ENCODE measurements at places on chromosomes 7 and 10.

GRCh38 chr7:152145853-152146466 lies 120.5 kb downstream of the GALNT11 start:
- DNase-seq, result peak; percentile 42

DNA sequence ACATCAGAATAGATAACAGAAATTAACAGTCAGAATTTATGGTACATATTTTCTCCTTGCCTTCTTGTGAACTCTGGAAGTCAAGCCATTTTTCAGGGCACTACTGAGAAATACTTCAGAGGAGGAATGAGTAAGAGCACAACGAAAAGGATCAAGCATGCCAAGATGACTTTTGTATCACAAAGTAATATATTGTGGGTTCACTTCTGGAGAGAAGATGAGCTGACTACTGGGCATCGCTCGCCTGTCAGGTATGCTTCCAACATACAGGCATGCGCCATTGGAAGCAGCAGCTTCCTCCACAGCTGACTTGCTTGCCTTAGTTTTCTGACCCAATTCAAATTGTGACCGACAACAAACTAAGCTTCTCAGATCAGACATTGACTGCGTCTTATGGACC lies 137.3 kb downstream of the VTI1A start:
- no peak for DNase-seq

- DNase-seq, result peak; percentile 61
Measured at GRCh38 chr7:604884-605531, 85.4 kb upstream of the PDGFA start.

DNA sequence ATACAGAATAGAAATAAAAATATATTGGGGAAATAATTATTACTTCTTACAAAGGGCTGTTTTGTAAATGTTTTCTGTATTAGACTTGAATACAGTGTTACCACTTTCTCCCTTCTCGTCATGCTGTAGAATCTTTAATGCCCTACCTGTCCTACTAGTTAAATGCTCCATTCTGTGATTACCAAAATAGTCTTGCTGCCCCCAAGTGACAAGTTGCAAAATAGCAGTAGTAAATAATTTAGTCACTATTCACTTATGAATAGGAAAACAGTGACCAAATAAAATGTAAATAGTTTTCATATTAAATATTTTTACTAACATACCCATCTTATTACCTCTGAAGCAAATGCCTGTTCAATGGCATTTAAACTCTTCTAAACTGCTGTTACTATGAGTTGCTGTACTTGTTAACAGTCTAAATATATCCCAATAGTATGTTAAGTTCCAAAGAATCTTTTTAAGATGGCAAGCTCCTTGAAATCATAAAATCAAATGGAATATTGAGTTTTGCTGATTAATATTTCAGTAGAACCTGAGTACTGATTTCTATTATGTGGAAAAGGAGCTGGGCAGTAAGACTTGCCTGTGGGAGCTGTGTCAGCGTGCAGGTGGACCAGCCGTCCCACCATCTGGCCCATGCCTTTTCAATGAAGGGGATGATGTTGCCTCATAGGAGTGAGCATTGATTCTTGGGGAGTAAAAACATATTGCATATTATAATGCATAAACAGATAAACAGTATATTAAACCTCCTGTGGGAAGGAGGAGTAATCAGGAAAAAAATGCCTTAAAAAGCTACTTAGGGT lies 18.1 kb upstream of the OIT3 start:
- DNase-seq, result no peak

DNA sequence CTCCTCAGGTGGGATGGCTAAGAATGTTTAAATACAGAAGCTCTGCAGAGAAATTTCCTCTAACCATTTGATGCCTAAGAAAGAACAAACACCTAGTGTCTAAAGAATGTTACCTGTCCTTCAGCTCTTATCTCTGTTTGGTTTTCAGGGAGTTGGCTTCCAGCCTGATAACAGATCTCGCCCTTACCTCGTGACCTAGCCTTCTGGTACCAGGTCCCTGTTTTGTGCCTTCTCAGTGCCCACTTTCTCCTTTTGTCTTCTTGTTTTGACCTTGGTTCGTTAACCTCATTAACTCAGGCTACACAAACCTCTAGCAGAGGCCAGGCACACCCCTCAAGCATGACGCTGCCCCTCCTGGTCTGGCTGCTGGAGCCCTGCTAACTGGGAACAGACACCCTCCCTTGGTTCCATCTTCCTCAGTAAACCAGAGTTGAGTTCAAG lies 16.1 kb upstream of the RAB11FIP2 start:
- DNase-seq, result no peak

GRCh38 chr7:149850007-149850594 lies 11.9 kb downstream of the ZNF862 start:
- DNase-seq, result no peak

DNA sequence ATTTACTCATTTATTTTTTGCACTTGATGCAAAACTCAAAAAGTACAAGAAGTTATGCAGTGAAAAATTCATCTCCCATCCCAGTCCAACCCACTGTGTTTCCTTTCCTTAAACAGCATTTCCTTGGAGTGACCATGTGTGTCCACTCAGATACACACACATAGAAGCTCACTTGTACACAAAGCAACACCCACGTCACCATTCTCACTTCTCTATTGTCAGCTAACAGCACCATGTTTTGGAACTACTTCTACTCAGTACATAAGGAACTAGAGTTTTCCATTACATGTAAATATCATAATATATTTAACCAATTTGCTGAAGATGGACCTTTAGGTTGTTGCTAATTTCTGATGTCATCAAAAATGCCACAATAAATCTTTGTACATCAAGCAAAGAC lies 167.6 kb downstream of the GRID1 start:
- DNase-seq, result no peak

GRCh38 chr7:47954231-47954911 lies 6.1 kb upstream of the PKD1L1 start:
- no peak for DNase-seq

DNA sequence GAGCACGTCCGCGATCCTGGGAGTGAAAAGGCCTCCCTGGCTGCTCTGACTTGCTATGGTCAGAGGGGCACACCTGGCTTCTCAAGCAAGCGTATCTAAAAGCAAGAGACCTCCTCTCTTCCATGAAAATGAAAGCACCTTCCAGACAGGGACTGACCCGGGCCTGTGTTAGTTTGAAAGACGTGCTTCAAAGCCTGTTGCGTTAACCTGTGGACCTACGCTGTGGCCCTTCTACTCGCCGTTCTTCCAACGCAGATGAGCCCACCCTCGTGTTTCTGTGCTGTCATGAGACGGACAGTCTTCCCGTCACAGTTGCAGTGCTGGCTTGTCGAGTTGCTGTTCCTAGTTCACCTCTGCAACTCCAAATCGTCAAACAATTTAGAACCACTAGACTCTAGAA lies 15.5 kb upstream of the GDI2 start:
- DNase-seq, result peak; percentile 7

DNA sequence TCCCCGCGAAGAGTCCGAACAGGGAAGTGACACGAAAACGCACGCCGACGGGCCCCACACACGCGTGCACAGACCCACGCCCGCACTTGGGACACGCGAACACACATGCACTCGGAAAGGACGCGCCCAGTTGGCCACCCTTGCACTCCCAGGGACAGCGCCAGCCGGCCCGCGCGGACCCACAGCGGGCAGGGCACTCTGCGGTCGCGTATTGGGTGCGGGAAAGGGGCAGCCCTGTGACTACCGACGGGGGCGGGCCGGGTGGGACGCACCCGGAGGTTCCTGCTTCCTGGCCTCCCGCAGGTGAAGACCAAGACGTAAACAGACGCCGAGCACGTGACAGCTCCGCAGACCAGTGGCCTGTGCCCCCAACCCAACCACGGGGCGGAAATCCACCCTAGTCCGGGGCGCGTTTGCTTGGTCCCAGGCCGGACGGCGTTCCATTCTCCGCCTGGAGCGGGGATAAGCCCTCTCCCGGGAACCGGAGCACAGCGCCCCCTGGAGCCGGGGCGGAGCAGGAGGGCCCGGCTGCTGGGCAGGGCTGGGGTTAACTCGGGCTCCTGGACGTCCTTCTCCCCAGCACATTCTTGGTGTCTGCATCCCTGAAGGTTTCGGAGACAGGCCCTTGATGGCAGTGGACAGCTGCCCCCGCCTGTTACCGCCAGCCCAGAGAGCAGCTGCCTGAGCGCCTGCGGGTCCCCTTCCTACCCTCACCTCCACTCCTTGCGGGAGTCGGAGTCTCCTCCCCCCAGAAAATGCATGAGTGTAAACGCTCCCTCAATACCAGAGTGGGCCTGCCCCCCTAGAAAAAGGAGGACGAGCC lies 2.0 kb upstream of the LZTS2 start:
- DNase-seq, result peak; percentile 87

- no peak for DNase-seq
Measured at GRCh38 chr7:105880571-105881330, 4.4 kb upstream of the ATXN7L1 start.

DNA sequence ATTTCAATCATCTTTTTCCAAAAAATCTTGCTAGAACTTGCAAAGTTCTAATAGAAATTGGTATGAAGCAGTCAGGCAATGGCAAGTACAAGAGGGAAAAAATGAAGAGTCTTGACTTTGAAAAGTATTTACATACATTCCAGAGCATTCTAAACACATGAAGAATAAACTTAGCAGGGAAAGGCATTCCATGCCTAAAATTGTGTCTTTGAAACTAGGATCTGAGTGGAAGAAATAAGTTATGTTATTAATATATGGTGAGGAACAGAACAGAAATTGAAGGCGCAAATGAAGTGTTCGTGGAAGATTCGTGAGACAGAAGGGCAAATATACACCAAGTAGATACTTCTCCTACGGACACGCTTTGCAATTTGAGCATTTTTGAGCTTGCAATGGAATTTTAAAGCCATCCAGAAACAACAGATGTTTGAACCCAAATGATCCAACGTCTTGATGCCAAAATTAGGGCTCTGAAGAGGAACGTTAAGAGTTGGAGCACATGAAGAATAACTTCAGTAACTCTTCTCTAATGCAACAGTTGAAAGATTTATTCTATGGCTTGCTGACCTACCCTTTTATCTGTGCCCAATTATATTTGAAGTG lies 40.6 kb upstream of the SEPTIN7 start:
- DNase-seq, result no peak

- no peak for DNase-seq
Measured at GRCh38 chr7:4837803-4838625, 23.8 kb downstream of the PAPOLB start.

DNA sequence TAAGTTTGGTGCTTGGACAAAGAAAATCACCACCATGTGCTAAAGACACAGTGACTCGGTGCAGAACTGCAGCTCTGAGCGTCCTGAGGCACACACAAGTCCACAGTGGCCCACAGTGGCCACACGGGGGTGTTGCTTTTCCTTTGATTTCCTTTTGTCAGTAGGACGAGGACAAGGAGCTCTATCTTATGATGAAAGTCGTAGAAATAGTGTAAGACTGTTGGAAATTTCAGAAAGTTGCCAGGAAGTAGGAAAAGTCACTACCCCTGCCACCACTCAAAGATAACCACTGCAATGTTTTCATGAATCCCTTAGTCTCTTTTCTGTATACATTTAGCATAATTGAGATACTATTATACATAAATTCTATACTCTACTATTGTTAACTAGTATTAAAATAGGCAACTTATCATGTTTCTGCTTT lies 146.0 kb downstream of the TNS3 start:
- no peak for DNase-seq

- DNase-seq, result no peak
Measured at GRCh38 chr10:122051609-122052385, 62.8 kb downstream of the TACC2 start.

DNA sequence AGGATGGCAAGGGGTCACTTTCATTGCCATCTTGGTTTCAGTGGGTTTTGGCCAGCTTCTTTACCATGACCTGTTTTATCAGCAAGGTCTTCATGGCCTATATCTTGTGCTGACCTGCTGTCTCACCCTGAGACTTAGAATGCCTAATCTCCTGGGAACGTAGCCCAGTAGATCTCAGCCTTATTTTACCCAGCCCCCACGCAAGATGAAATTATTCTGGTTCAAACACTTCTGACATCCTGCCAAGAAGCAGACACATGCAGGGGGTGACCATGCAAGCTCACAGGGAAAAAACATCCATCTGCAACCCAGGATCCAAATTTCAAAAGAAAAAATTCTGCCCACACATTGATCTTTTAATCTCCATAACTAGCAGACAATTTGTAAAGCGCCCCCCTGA lies 88.4 kb upstream of the EEPD1 start:
- no peak for DNase-seq

GRCh38 chr7:104039363-104039762 lies 49.9 kb upstream of the RELN start:
- no peak for DNase-seq

GRCh38 chr10:128884033-128884425 lies 583.0 kb upstream of the MGMT start:
- no peak for DNase-seq

DNA sequence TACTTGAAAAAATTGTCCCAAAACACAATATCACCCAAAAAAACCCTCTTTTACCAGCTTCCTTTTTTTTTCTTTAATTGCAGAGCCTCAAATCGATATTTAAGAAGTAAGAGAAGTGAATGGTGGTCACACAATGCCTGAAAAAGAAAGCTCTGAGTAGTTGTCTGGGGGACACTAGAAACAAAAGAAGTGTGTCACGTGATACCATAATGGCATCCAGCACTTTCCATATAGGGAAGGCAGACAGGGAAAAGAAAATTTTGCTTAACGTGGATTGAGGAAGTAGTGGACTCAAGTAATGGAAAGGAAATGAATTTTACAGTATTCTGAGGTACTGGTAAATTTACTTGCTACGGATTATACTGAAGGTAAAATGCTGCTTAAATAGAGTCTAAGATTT lies 765.9 kb upstream of the C7orf33 start:
- DNase-seq, result no peak

DNA sequence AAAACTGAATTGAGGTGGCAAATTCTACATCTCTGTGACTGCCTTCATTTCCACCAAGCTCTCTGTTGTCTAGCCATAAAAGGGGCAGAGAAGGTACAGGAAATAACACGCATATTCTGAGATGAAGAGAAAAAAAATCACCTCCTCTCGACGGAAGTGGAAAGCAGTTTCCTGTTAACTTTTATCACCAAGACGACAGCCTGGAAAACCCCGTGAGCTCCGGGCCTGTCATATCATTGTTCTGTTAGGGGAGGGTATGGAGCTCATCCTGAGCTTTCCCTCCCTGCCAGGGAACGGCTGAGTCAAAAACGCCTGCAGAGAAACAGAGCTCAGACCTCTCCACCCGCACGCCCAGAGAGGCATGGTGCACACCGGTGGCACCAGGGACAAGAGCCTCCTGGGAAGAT lies 200.3 kb downstream of the PRPF18 start:
- peak; percentile 72 for DNase-seq

DNA sequence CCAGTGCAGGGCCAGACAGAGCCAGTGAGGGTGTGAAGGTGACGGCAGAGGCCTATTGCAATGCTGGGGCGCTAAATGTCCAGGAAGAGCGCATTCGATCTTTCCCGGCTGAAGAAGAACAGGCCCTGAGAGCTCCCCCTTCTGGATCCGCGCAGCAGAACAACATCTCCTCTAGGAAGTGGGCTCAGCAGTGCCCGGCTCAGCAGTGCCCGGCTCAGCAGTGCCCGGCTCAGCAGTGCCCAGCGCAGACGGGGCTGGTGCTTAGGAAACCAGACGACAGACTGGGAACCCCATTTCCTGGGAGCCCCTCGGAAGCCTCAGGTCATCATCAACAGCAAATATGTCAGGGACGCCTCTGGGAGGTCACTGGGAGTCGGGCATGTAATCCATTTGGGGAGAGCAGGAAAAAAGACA lies 4.7 kb upstream of the NOS3 start:
- peak; percentile 73 for DNase-seq

Data from activated T-cell treated with anti-CD3 and anti-CD28 coated beads, Interleukin-2, amount 50 U/mL, for 48 hours (primary cell).